ENCODE measurements at places on chromosomes 3 and 15.

DNA sequence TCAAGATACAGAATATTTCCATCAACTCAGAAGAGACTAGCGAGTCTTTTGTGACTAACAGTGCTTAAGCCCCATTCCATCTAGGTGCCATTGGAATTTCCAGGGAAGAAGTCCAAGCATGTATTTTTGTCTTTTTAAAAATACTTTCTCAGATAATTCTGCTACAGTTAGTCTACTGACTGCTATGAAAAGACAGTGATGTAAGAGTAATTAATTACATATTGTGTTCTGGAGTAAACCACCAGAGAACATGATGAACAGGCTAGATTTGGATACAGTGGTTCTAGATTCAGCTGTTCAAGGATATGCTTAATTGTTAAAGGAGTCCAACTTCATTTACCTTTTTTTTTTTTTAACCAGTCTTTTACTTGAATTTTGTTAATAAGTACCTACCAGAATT, 34.8 kb upstream of the PAK6 start:
- no peak for DNase-seq

- DNase-seq: no peak
Observed at GRCh38 chr15:42182328-42182886, 25.7 kb downstream of the VPS39 start.

DNA sequence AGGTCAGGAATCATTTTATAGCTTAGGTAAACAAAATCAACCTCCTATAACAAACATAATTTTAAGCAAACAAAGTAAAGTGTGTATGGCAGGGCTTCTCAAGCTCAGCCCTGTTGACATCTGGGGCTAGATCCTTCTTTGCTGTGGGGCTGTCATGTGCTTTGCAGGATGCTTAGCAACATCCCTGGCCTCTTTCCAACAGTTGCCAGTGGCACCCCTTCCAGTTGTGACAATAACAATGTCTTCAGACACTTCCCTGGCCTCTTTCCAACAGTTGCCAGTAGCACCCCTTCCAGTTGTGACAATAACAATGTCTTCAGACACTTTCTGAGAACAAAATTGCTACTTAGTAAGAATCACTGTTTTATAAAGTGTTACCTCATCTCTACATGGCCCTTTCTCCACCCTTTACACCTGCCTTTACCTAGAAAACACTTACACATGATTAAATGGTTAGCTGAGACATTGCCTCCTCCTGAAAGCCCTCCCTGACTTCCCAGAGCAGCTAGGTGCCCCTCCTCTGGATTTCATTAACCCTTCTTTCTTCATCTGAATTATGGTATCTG, 194.0 kb upstream of the LMCD1 start:
- DNase-seq: no peak

DNA sequence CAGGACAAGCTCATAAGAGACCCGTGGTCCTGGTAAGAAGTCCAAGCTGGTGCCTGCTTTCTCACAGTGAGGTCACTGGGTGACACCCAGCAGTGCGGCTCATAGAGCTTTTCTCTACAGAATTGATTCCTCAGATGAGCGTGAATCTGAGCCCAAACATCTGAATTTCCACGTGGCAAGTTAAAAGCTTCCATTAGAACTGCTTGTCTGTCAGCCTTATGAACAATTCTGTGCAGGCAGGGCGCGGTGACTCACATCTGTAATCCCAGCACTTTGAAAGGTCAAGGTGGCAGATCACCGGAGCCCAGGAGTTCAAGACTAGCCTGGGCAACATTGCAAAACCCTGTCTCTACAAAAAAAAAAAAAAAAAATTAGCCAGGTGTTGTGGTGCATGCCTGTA, 113.1 kb upstream of the ABHD17C start:
- DNase-seq: no peak

GRCh38 chr3:195537995-195538394, 5.1 kb downstream of the PPP1R2 start:
- DNase-seq: no peak

DNA sequence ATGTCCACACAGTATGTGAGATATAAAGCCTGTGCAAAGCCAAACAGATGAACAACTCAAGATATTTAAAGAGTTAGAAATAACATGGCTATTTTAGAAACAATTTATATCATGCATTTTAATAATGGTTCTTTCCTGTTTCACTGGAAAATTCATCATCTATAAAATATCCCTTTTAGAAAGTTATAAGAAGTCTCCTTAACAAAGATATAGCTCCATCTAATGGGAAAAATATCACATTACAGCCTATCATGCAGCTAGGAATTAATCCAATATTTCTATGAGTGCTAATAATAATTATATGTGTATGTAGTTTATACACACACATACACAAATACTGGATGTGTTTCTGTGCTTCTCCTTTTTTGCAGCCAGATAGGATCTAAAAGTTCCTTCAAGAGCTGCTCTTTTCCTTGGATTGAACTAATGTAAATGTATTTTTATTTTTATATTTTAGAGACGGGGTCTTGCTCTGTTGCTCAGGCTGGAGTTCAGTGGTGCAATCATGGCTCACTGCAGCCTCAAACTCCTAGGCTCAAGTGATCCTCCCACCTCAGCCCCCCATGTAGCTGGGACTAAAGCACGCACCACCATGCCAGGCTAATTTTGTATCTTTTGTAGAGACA, 21.6 kb downstream of the RPL22L1 start:
- DNase-seq: no peak

DNA sequence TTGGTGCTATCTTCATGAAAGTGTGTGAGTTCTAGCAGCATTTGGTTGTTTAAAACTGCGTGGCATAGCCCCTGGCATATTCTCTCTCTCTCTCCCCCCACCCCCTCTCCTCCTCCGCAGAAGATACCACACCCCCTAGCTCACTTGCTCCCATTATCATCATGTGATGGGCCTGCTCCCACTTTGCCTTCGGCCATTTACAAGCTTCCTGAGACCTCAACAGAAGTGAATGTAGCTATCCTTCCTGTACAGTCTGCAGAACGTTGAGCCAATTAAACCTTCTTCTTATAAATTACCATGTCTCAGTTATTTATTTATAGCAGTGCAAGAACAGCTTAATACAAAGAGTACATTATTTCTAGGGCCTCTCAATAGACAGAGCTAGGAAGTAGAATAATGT, 1032.5 kb upstream of the CADM2 start:
- DNase-seq: no peak

DNA sequence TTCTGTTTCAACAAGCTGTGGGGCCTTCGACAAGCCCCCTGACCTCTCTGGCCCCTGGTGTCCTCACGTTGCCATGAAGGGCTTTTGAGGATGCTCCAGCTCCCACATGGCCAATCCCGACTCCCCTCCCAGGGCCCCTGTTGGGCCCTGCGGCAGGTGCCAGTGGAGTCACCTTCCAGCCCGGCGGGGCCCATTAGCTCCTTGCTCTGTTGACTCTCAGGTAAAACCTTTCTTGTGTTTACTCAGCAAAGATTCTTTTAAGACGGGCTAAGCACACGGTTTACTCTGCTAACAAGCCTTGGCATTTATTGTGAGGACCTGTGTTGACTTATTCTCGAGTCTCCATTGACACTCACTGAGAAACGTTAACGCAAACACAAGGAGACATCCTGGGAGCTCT, 15.0 kb downstream of the RPLP1 start:
- no peak for DNase-seq

Measured in activated gamma-delta T cell treated with anti-CD3 and anti-CD28 coated beads, Interleukin-2, amount 50 U/mL, for 16 hours (primary cell).